Bladder microvascular endothelial cell (primary cell): ENCODE measurements at places on chromosomes 3 and 15. TPM values are rescaled to one million over a fixed set of nuclear protein-coding genes. Genes with fewer than 3 reads are reported as not detected.

HCN4 gene
- under 0.01 TPM in 1 of 2 replicates, not detected in the other for total RNA-seq

ANKDD1A gene
- total RNA-seq = 1.8 and 3.9 TPM in 2 replicates

CSPG5 gene
- total RNA-seq = 0.16 and 1.4 TPM in 2 replicates

RYR3 gene
- under 0.01 TPM in 1 of 2 replicates, not detected in the other for total RNA-seq

SIDT1 gene
- not detected in 2 replicates for total RNA-seq

CD80 gene
- total RNA-seq = 0.06 TPM in 1 of 2 replicates, not detected in the other

CALML4 gene
- total RNA-seq = 4.4 and 5.1 TPM in 2 replicates

CADM2 gene
- not detected in 2 replicates for total RNA-seq

SLCO2A1 gene
- 1.3 and 3.5 TPM in 2 replicates for total RNA-seq

CNBP gene
- 141 and 234 TPM in 2 replicates for total RNA-seq

VGLL3 gene
- 0.76 and 0.81 TPM in 2 replicates for total RNA-seq

LINGO1 gene
- 0.19 TPM in 1 of 2 replicates, not detected in the other for total RNA-seq

CFAP161 gene
- 0.19 and 0.65 TPM in 2 replicates for total RNA-seq

AADAC gene
- total RNA-seq = 0.32 TPM in 1 of 2 replicates, not detected in the other

ZNF106 gene
- total RNA-seq = 27.2 and 48.9 TPM in 2 replicates

ANKUB1 gene
- not detected in 2 replicates for total RNA-seq

BCL6 gene
- total RNA-seq = 2.1 and 2.3 TPM in 2 replicates

RTF1 gene
- 11.5 and 20.3 TPM in 2 replicates for total RNA-seq
